ENCODE measurements at places on chromosomes 5 and 9.

- no peak for DNase-seq
Measured at GRCh38 chr5:171724468-171725204, 61.0 kb upstream of the SMIM23 start.

DNA sequence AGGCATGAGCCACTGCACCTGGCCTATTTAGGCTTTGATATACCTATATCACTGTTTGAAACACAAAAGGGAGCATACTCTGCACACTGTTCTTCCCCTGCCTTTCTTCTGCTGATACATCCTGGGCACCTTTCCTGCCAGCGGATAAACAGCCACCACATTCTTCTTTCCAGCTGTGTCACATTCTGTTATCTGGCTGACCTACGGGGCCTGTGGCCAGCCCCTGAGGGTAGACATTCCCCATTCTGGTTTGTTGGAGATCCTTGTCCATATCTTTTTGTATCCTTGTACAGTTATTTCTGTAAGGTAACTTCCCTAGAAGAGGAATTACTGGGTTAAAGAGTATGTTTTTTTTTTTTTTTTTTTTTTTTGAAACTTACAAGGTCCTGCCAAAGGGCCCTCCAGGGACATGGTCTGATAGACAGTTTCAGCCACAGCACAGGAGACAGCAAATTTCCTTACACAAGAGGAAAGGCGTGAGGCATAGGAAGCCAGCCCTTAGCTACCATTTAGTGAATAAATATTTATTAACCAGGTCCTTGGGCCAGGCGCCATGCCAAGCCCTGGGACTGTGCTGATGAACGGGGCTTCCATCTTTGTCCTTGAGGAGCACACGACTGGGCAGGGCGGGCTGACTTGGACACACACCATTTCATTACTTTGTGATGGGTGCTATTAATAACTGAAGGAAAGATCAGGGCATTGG lies 57.8 kb downstream of the ERGIC1 start:
- DNase-seq = no peak

DNA sequence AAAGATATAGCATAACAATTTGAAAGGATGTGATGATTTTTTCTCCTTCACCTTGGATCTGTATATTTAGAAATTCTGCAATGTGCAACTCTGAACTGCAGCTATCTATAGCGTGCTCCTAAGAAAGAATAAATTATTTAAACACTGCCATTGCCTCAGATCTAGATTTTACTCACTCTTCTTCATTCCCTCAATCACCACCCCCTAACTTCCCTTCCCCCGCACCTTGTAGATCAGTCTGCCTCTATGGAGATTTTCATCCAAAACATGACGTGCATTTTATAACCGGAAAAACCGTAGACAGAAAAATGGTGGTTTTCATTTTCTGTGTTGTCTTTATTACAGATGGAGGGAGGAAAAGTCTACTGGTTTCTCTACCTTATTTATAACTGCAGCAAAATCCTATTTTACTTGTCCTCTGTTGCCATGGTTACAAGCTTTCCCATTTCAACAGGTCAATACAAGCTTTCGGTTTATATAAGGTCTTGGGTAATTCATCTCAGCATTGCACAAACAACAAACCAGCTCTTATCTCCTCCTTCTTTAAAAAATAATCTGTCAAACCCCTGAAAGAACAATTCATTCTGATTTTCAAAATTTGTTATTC lies 480.0 kb downstream of the TAF11L14 start:
- DNase-seq = peak; percentile 43

GRCh38 chr9:71690063-71690688 lies 78.1 kb downstream of the CEMIP2 start:
- DNase-seq = no peak

- peak; percentile 68 for DNase-seq
Measured at GRCh38 chr5:84091127-84091799, 293.4 kb downstream of the EDIL3 start.

- DNase-seq = peak; percentile 49
Measured at GRCh38 chr9:128275198-128276007, at the start of gene GOLGA2. TSS of gene GOLGA2 (minus strand) at chr9:128276007. CDS start at chr9:128275976, 31 bp downstream.

GRCh38 chr9:118613996-118614395 lies 755.2 kb downstream of the BRINP1 start:
- no peak for DNase-seq

DNA sequence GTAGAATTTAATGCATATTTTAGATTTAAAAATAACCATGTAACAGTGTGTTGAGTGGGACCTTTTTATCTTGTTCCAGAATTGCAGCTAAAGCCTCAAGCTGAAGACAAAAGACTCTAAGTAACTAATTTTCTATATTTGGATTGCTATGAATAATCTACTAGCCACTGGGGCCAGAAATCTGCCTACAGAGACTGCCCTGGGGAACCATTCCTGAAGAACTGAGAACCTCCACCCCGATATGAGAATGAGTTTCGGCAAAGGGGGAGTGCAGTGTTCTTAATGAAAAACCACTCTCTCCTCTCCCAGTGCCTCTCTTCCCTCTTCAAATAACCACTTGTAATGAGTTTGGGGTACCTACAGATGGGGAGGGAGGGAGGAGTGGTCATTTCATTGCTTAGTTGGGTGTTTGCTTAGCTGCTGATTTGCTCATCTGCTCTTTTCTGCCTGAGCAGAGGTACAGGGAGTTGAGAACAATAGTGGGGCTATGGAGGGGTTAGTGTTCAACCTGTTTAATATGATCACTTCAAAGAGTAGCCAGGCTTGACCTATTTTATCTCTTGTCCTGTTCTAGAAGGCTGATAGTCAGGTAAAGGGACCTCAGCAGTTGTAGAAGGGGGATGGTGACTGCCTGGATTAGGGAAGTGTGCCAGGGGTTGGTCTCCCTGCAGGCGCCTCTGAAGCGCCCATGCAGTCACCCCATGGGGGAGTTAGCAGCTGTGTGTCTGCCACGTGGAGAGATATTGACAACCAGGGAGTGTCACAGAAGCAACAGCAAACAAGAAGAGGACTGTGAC lies 47.7 kb downstream of the ATG10 start:
- peak; percentile 59 for DNase-seq

GRCh38 chr9:111298731-111299598 lies 31.1 kb downstream of the OR2K2 start:
- DNase-seq = peak; percentile 42

- no peak for DNase-seq
Measured at GRCh38 chr9:19470567-19470966, 61.8 kb downstream of the ACER2 start.

DNA sequence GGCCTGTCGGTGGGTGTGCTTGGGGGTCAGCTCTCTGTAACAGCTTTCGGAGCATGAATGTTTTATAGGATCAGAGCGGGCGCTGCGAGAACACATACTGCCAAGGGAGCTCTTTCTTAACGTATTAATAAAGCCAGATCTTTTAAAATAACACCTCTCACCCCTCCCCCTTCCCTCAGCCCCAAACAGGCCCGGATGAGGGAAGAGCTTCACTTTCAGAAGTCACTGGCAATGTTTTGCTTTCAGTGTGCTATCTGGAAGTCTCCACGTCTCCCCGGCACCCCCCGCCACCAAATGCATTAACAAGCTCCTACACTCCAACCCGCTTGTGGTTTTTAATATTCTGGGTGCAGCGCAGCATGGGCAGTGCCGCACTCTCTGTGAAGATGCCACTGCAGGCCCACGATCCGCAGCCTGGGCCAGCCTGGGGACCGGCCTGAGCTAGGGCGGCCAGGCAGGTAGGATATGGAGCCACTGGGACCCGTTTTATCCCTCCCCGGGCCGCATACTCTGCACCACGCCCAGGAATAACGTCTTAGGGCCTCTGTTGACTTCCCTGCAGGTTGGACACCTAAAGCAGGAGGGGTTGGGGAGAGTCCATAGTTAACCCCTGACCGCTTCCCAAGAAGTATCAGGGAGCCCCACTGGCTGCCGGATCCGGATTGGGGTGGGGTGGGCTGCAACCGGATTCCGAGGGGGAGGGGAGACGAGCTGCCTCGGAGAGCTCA lies 12.6 kb downstream of the NR2F1 start:
- DNase-seq = no peak

GRCh38 chr9:138100711-138101350 lies 223.2 kb downstream of the CACNA1B start:
- DNase-seq = no peak

DNA sequence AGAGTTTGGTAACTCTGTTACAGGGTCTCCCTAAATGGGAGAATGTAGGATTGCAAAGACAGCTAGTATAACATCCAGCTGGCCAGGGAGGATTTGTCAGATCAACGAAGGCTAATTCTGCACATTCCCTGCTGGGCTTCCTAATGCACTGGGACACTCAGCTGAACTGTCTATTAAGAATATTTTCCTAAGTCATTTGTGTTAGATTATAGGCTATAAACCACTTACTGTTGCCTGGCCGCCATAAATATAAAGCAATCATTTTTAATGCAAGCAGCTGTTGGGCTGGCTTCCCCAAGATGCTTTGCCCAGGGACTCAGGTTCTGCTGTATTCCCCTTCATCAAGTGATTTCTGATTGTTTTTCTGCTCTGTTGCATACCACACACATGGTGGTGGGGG lies 35.3 kb upstream of the SLIT3 start:
- DNase-seq = peak; percentile 12

DNA sequence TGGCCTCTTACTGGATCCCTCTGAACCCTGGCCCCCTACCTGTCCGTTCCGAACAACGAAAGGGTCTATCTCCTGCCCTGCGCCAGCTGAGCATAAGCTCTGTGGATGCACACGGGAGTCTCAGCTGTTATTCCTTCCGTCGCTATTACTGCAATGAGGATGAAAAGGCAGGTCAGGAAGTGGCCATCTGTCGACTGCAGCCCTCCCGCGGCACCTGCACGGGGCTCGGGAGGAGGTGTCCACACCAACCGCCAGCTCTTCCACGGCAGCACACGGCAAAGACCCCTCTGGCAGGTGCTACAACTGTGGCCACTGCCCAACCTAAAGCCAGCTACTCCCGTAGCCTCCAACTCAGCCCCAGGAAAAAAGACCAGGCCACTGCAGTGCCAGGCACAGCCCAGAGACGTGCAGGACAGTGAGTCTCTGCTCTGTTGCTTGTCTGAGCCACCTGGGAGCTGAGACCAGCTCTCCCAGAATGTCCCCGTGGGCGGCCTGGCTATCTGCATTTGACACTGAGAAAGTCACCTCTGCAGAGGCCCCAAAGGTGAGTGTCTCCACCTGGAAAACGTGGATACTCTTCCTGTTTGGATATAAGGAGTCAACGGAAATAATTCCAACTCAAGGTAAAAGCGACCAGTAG lies 19.1 kb downstream of the CAMSAP1 start:
- no peak for DNase-seq

DNA sequence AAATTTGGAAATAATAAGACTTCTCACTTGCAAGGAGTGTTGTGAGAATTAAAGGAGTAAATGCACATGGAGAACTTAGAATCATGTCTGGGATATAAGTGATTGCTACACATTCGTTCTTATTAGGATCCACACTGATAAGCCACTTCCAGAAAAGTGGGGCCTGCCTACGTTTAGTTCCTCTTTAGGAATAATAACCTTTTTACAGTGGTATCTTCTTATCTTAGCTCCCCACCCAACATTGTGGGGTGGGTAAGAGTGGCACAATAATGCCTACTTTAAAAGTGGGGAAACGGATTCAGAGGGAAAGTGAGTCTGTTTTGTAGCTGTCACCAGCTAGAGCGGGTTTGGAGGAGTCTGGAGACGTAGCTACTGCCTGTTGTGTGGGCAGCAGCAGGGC lies 16.0 kb downstream of the DOCK2 start:
- DNase-seq = no peak

- DNase-seq = no peak
Measured at GRCh38 chr5:43874772-43875171, 271.8 kb downstream of the NNT start.

GRCh38 chr9:113888336-113888735 lies 12.2 kb downstream of the ZNF618 start:
- no peak for DNase-seq

- DNase-seq = peak; percentile 75
Measured at GRCh38 chr5:36875051-36875789, 1.3 kb upstream of the NIPBL start.

DNA sequence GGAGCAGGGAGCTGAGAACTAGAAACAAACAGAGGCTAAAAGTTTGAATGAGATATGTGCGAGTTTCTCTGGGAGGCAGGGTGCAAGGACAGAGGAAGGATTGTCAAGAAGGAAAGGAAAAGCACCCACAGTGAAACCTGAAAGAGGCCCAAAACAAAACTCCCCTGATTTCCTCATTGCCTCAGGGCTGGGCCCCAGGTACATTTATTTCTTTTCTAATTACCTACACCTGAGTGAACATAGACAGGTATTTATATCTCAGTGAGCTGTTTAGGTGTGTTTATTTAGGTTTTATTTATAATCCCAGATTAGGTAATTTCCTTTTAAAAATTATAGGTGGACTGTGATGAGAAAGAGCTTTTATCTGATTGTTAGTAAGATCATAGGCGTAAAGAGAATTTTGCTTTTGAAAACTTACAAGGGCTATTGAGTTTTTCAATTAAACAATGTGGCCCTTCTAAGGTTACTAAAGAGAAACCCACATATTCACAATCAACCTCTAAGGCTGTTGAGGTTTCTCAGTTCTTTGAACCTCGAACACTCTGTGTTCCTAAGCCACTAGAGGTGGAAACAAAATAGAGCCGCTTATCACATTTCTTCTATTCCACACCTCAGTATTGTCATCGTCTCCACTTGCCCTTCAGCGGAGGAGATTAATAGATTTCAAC lies 344.8 kb downstream of the ZNF608 start:
- no peak for DNase-seq

- DNase-seq = no peak
Measured at GRCh38 chr9:37870081-37870798, 33.7 kb downstream of the SLC25A51 start.

DNA sequence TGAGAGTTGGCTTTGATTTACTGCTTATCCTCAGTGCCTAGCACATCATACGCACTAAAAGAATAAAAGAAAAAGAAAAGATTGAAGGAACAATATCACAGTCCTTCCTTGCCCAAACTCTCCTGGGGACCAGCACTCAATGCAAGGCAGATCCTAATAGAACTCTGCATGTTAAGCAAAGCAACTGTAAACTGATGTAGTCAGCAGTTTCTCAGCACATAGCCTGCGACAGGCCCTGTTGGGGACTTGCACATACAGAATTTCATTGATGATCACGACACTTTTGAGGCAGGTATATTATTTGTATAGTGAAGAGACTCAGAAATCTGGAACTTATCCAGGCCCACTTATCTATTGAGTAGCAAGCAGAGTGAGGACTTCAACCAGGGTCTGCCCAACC lies 15.4 kb downstream of the NIPAL4 start:
- no peak for DNase-seq
